MV-4-11 (cell line): ENCODE measurements at places on chromosomes 13 and 19.

DNA sequence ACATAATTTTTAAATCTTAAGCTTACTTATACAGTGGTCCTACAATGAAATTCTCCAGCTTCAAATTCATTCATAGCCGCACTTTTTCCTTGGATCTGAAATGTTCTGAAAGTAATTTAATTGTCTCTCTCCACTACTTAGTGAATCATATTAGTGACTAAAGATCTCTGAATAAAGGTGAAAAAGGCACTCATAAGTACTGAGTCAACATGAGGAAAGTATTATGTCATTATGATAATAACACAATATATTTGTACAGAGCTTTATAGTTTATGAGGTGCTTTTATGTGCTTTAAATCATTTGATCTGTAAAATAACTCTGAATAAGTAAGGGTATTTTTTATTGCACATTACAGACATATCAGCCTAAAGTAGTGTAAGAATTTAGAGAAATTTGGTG lies 628.2 kb upstream of the SLITRK5 start:
- DNase-seq: no peak

DNA sequence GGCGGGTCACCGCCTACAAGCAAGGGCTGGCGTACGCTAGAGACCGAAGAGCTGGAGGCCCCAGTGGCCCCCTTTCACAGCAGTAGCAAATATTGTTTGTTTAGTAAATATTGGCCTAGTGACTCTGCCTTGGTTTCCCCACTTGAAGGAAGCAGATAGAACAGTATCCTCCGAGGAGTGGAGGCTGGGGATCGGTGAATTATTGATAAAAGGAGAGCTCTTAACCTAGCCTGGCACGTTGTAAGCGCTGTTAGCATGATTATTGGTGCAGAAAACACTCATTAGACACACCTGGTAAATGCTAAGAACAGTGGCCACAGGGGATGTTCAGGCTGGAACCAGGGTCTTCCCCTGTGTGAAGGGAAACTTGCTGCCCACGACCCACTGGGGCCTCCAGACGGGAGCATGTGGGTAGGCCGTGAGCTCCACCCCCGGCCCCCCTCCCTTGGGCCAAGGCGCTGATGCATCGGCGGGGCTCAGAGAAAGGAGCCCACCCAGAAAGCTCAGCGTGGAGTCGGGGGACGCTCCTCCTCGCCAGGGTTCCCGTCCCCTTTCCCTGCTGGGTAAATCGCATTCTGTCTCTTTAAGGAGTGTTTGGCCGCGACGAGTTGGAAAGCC lies 2.3 kb downstream of the IER2 start:
- DNase-seq: no peak

GRCh38 chr13:72062566-72062965 lies 195.6 kb upstream of the DACH1 start:
- DNase-seq: no peak

- DNase-seq: no peak
These were observed 8.4 kb downstream of the GIPC1 start for GRCh38 chr19:14487370-14488125.

DNA sequence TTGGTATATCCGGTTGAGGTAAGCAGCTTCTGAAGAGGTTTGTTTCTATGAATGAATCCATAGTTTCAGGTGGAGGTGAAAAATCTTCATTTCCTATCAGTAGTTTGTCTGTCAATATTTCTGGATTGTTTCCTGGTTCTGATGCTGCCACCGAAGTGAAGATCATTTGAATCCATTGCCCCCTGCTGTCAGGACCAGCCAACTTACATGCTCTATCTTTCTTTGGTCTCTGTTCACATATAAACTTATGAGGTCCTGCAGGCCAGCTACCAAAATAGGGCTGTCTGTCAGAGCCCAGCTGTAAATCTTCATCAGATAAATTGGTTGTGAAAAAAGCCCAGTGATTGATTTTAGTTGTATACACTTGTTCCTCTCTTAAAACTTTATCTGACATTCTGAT lies 15.2 kb upstream of the N4BP2L1 start:
- DNase-seq: peak; percentile 64

- DNase-seq: no peak
These were observed 917 bp downstream of the SPC24 start for GRCh38 chr19:11154683-11155047.

DNA sequence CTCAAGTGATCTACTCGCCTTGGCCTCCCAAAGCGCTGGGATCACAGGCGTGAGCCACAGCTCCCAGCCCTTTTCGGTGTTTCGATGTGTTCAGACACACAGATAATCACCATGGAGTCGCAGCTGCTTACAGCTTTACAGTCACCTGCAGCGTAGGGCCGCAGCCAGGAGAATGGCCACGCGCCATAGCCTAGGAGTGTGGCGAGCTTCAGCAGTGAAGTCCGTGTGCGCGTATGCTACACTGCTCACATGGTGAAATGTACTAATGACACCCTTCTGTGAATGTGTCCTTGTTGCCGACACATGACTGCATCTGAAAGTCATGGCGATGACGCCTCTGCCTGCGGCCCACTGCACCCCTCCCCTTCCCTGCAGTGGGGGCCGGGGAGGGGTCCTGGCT lies 23.6 kb downstream of the AP3D1 start:
- no peak for DNase-seq

- DNase-seq: no peak
These were observed 15.8 kb downstream of the CPB2 start for GRCh38 chr13:46088821-46089562.

DNA sequence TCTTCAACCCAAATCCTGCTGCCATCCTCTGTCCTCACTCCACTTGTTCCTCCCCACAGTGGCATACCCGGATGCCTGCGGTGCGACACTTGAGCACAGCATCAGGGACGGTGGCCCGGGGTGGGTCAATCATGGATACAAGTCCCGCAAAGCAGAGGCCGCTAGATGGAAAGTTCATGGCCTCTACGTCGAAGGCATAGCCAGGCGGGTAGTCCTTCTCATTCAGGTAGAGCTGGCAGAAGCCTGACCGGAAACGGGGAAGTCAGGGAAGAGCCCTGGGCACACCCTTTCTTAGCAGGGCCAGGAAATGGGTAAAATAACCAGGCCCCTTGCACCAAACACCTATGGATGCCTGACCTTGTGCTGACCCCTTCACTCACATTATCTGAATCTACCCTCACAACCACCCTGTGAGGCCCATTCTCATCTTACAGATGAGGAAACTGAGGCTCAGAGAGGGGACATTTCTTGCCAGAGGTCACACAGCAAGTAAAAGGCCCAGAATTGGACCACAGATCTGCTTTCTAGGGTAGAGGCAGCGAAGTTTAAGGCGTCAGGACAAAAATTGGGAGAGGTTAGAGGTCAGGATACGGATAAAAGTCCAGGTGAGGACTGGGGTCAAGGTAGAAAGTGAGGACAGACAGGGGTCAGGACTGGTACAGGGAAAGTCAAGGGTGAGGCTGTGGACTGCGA lies 6.5 kb downstream of the ATP4A start:
- no peak for DNase-seq

GRCh38 chr19:7729831-7730285 lies 2.1 kb downstream of the CLEC4G start:
- no peak for DNase-seq

DNA sequence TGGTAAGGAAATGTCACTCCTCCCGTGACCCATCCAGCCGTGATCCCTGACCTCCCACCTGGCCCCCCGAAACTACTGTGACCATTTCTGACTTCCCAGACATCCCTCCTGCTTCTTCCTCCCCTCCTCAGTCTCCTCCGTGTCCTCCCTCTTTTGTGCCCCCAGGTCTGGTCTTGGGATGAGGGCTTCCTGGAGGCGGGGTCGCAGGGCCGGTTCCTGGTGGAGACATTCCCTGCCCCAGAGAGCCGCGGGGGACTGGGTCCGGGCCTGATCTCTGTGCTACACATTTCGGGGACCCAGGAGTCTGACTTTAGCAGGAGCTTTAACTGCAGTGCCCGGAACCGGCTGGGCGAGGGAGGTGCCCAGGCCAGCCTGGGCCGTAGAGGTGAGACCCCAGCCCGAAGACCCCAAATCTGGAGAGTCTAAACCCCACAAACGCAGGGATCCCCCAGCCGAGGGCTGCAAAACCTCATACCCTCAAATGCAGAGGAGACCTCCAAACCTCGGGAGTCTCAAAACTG lies 5.0 kb downstream of the KIRREL2 start:
- no peak for DNase-seq

- peak; percentile 76 for DNase-seq
These were observed 2.2 kb upstream of the ZNF665 start for GRCh38 chr19:53195265-53195903.

DNA sequence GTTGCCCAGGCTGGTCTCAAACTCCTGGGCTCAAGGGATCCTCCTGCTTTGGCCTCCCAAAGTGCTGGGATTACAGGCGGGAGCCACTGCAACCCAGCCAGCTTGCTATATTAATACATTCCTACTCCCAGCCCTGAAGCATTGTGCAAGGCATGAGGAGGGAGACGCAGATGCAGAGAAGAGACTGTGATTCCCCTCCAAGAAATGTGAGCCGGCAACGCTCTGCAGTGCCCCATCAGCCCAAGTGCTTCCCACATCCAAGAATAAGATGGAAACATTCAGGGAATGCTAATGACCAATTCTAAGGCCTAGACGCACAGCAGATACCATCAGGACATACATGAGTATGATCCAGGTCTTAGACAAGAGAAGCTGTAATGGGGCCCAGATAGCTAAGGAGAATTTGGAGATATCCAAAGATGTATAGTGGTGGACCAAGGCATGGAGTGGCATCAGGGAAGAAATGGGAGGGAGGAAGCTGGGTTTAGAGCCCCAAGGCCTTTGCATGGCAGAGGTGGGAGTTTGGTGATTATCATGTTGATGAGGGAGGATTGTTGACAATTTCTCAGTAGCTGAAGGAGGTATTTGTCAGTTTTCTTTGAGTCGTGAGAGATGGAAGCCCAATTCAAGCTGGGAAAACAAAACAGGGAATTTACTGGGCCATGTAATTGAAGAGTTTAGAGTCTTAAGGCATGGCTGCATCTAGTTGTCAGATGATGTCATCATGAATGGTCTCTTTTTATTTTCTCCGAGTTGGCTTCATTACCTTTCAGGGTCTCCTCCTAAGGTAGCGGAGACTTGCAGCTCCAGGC lies 2.9 kb downstream of the PPM1N start:
- DNase-seq: no peak

- DNase-seq: peak; percentile 43
These were observed 35.9 kb upstream of the MPHOSPH8 start for GRCh38 chr13:19597523-19597922.

DNA sequence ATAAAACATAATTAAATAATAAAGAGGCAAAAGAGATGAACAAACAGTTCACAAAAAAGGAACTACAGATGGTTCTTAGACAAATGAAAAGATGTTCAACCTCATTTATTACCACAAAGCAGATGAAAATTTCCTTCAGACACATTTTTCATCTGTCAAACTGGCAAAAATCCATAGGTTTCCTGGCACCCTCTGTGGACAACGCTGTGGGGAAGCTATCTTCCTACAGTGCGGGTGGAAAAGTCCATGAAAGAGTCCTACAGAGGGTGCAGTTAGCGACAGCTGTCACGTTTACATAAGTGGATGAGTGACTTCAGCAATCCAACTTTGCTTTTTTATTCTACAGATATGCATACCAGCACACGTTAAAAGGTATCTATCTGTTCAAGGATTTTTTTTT lies 30.3 kb upstream of the PDCD5 start:
- DNase-seq: no peak

DNA sequence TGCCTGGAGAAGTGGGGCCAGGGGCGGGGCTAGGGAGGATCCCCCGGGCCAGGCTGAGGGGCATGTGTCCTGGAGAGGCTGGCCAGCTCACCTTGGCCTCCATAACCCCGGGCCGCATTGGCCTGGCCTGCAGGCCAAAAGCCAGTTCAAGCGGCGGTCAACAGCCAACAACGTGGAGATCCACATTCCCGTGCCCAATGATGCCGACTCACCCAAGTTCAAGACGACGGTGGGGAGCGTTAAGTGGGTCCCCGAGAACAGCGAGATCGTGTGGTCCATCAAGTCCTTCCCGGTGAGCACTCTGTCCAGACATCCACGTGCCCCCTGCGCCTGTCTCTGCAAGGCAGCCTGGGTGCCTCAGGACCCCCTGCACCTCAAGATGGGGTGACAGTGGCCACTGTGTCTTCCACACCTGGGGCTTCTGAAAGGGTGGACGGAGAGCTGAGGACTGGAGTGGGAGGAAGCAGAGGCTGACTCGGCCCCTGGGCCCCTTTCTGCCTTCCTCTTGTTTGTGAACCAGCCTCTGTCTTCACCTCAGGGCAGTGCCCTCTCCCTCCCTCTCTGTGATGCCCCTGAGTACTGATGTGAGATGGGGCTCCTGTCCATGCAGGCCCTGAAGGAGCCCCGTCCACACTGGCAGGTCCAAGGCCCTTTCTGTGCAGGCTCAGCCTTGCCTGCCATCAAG lies 31.1 kb downstream of the AP1M1 start:
- DNase-seq: no peak

- DNase-seq: no peak
These were observed 222.8 kb upstream of the OBI1 start for GRCh38 chr13:78881751-78882150.

GRCh38 chr19:43731846-43732245 lies 16.0 kb downstream of the IRGC start:
- peak; percentile 96 for DNase-seq

DNA sequence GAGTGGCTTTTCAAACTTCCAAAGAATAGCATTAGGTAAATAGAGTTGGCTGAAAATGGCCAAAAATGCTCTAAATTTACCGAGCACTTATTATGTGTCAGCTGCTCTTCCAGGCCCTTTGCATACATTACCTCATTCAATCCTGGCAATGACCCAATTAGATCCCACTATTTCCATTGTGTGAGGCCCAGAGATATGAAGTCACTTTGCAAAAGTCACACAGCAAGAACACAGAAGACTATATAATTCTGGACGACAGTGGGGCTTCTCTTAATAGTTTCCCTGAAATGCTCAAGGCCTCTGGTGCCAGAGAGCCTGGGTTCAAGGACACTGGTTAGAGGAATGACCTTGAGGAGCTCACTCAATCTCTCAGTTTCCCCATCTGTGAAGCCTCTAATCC lies 146.8 kb downstream of the IER2 start:
- no peak for DNase-seq

DNA sequence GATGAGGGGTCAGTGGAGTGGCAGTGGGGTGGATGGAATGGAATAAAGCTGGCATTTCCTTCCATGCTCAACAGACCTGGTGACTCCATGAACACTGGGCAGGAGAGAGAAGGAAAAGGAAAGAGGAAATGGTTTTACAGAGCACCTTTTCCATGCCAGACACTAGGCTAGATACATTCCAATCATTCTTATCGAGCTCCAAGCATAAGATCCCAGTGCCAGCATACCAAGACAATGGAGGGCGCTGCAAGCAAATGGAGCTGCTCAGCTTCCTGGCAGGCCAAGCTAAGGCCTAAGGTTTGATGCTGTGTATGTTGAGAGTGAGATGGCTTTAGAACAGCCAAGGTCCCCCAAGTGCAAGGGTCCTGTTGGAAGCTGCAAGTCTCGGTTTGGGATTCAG lies 113.2 kb downstream of the HSPH1 start:
- no peak for DNase-seq

DNA sequence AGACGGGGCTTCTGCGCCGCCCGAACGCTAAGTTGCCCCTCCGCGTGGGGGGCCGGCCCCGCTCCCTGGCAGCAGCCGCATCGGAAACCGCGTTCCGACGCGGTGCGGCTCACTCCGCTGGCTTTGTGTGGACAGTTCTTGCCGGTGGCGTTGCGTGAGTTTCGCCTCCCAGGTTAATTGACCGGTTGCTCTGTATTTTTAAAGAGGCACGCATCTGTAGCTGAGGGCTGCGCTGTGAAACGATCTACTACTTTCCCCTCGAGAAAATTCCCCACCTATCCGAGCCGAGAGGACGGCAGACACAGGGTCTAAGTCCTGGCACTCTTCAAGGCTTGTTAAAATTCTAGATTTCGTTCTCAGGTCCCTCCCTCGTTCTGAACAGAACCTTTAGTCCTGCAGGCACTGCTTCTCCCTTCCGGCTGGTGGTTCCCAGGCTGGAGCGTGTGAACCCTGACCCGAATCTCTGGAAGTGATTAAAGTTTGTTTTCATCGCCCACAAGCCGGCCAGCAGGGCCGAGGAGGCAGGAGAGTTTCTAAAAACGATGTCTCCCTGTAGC lies 933 bp downstream of the ARHGEF7 start:
- no peak for DNase-seq
